HFF-Myc (cell line): ENCODE measurements at places on chromosomes 1 and 21.
A peak's percentile ranks its signal among the peaks of the same experiment; 100 is the strongest.

DNA sequence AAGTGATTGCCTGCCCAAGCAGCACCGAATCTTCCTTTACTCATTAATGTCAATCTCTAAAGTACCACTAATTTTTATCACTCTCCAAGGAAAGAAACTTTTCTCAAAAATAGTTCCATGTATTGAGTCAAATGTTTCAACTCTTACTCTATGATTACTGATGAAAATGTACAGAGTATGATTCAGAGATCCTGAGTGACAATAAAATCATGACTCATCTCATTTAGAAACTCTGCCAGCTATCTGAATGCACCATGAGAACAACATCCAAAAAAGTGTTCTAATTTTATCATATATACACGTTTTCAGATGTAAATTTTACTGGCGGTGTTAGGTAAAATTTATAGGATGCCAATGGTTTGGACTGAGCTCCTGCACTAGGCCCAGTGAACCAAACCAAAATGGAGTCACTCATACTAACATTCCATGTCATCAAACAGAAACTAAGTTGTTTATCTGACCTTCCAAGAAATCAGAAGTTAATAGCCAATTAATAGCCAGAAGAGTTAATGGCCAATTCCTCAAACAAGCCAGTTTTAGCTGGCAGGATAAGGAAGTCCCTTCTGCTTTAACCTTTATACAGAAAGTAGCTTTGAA lies 22.6 kb downstream of the PLPPR5 start:
- peak; percentile 12 for DNase-seq

- DNase-seq, result no peak
Observed at GRCh38 chr1:80076469-80076868, 1069.9 kb upstream of the ADGRL4 start.

DNA sequence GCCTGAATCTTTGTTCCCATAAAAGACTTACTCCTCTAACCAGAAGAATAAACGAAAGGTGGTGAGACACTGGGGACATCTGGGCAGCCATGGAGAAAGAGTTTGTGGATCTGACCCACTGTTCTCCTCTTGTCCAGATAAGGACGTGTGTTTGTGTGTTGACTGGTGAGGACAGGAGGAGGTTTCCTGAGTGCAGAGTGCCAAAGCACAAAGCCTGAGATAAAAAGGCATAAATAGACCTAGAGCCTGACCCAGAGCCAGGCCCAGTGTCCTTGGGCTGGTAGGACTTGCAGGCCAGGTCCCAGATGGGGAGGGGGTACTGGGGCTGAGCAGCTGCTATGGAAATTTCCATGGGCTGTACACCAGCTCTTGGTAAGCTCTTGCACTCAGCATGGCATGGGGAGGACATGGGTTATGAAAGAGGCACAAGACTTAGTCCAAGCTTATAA lies 19.6 kb upstream of the COQ8A start:
- no peak for DNase-seq

GRCh38 chr1:50419192-50419906 lies 3.9 kb downstream of the DMRTA2 start:
- DNase-seq, result no peak

DNA sequence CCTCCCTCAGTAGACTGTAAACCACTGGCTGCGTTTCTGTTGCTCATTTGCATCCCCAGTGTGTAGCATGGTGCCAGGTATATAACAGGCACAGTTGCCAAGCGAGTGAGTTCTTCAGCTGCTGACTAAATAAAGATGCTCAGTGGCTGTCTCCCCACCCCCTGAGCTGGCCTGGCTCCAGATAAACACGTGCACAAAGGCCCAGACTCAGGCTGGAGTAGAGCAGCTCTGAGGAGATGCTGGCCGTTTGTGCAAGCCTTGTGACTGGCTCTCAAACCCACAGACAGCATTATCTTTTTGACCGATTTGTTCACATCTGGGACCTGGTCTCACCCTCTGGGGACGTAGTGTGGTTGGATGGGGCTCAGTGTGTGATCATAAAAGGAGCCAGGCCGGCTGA lies 7.1 kb downstream of the CHRNB2 start:
- no peak for DNase-seq

GRCh38 chr1:185906186-185906585 lies 172.0 kb downstream of the HMCN1 start:
- DNase-seq, result no peak

- DNase-seq, result no peak
Observed at GRCh38 chr1:197197430-197197997, 51.0 kb upstream of the ASPM start.

DNA sequence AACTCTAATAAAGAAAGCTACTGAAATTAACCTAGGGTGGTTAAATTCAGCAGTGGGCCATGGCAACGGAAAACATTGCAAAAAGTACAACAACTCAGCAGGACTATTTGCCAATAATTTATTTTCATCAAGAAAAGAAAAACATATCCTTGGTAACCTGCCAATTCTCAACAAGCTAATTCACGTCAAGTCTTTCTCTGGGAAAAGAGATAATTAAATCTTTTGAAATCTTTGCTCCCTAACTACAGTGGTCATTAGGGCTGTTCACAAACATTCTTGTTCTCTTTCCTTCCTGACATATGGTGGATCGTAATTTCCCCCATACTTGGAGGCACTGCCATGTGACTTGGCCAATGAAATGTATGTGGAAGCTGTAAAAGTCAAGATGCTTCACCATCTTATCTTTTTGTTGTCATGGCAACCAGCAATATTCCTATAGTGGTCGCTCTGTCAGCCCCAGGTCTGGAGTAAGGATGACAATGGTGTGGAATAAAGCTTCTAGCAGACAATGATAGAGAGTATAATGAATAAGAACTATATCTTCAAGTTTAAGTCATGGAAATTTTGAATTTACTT lies 29.6 kb upstream of the ZNF326 start:
- DNase-seq, result no peak

DNA sequence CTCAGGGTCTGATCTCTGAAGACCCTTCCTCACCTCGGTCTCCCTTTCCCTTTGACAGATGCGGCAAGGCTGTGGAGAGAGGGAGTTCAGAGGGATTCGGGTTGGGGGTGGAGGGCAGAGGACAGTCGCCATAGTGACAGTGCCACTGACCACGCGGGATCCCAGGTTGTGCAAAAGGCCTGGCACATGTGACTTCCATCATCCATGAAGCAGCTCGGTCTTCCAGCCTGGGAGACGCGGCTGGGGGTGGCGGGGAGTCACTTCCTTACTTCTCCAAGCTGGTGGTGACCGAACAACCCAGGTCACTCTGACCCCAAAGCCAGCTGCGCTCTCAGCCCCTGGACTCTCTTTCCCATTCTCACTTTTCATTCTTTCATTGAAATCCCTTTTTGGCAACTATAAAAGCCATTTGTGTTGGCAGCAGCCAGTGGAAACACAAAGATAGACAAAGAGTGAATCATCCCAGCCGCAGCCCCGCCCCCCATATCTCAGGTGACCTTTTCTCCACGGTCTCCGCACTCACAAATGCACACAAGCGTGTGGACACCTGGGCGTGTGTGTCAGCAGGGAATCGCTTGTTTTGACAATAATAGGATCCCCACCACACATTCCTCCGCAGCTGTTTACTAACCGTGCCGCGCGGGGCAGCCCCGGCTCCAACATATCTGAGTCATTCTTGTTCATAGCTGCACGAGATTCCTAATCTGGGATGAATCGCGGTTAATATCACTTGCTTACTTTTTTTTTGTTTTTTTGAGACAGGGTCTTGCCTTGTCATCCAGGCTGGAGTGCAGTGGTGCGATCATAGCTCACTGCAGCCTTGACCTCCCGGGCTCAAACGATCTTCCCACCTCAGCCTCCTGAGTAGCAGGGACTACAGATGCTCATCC lies 68.3 kb downstream of the DHRS3 start:
- peak; percentile 81 for DNase-seq

GRCh38 chr21:25330266-25330665 lies 277.0 kb downstream of the MRPL39 start:
- DNase-seq, result no peak

GRCh38 chr1:214414691-214415090 lies 133.7 kb downstream of the SMYD2 start:
- no peak for DNase-seq

DNA sequence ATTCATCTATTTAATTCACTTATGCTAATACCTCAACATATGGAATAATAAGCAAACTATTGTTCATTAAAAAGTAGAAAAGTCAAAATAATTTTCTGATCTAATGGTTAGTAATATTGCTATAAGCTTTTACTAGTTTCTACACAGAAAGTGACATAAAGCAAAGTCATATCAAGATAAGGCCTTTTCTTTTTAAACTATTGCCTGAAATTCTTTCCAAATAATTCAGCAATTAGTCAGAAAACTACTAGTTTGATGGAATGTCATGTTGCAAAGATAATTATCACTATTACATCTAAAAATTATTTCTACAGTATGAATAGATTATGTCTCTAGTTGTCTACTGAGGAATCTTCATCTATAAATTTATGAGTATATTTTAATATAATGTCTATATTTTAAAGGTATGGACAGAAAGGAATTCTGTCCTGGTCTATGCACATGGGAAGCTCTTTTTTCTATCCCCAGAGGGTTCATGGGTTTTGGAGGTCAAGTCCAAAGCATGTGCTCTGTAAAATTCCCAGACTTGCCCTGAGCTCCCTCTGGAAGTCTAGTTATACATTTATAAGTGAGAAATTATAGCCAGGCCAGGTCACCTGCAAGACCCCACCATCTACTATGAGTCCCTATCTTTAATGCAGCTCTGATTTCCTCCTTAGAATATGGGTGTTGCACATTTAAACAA lies 84.6 kb upstream of the DPYD start:
- no peak for DNase-seq

- no peak for DNase-seq
Observed at GRCh38 chr1:35315649-35316048, 47.1 kb downstream of the ZMYM4 start.

DNA sequence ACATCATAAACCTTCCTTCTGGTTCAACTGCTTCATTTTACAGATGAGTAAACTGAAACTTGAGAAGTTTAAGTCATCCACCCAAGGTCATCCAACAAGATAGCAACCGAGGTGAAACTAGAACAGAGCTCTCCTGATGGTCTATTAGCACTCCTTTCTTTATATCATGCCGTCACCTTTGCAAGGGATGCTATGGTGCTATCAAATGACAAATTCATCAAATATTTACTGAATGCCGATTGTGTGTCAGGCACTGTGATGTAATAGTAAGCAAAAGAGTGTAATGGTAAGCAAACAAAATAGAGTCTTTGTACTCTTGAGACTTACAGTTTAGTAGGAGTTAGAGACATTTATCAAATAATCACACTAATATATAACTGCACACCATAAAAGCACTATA lies 14.0 kb upstream of the SGIP1 start:
- no peak for DNase-seq

- no peak for DNase-seq
Observed at GRCh38 chr1:44089371-44090048, 29.1 kb upstream of the KLF17 start.

DNA sequence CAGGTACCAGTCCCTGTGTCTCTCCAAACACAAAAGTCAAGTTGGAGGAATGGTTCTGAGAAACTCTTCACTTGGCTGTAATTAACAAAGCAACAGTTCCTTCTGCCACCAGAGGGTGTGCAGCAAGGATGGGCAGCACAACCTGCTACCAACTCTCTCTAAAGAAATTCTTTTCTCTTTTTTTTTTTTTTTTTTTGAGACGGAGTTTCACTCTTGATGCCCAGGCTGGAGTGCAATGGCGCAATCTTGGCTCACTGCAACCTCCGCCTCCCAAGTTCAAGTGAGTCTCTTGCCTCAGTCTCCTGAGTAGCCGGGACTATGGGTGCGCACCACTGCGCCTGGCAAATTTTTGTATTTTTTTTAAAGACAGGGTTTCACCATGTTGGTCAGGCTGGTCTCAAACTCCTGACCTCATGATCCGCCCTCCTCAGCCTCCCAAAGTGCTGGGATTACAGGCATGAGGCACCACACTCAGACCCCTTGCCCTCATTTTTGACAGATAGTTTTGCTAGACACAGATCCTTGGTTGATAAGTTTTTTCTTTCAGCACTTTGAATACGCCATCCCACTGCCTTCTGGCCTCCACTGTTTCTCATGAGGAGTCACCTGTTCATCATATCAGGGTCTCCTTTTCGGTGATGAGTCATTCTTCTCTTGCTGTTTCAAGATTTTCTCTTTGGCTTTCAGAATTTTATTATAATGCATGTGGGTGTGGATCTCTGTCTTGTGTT lies 12.1 kb upstream of the DEGS1 start:
- no peak for DNase-seq

GRCh38 chr1:17795081-17795809 lies 40.1 kb downstream of the ACTL8 start:
- no peak for DNase-seq

GRCh38 chr1:197065559-197065958 lies 1.5 kb downstream of the F13B start:
- no peak for DNase-seq

DNA sequence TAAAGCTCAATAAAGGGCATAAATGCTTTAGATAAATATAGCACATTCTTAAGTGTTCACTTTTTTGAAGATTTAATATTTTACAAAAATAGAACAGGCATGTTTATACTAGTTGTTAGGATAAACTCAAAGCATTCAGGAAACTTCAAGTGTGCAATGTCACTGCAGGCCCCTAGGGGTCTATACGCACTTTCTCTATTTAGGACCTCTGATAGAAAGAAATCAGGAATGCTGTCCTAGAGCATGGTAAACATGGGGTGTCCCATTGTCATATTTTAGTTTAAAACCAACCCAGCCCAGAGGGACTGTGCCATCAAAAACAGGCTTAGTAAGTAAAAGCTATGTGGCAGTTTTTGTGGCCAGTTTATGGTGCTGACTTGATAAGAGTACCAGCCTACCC lies 102.2 kb downstream of the BARHL2 start:
- no peak for DNase-seq

GRCh38 chr1:81672766-81673165 lies 128.0 kb upstream of the ADGRL2 start:
- DNase-seq, result no peak

GRCh38 chr1:167794043-167794442 lies 72.3 kb downstream of the MPZL1 start:
- DNase-seq, result no peak

GRCh38 chr1:37041483-37041882 lies 7.2 kb upstream of the GRIK3 start:
- no peak for DNase-seq

- no peak for DNase-seq
Observed at GRCh38 chr1:82921759-82922158, 1077.2 kb downstream of the TTLL7 start.

- DNase-seq, result no peak
Observed at GRCh38 chr1:235266325-235266724, 61.7 kb downstream of the ARID4B start.

GRCh38 chr1:201421041-201421440 lies 489 bp downstream of the TNNI1 start:
- DNase-seq, result no peak

- DNase-seq, result no peak
Observed at GRCh38 chr1:36988741-36989193, 45.5 kb downstream of the GRIK3 start.

- no peak for DNase-seq
Observed at GRCh38 chr1:32491386-32491785, 26.5 kb downstream of the ZBTB8B start.
